ENCODE measurements at places on chromosomes 13 and 19.

DNA sequence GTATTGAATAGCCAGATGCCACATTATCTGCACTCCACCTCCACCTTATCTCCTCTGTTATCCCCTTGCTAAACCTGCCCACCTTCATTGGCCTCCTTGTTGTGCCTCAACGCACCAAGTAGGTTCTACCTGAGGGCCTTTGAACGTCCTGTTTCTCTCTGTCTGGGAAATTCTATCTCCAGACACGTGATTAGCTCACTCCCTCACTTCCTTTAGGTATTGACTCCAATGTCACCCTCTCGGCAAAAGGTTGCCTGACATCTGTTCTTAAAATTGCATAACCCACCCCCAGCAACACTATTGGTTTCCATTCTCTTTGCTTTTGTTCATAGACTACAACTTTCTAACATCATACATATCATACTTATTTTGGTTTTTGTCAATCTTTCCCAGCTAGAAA, 56.5 kb upstream of the MEDAG start:
- no peak for DNase-seq

DNA sequence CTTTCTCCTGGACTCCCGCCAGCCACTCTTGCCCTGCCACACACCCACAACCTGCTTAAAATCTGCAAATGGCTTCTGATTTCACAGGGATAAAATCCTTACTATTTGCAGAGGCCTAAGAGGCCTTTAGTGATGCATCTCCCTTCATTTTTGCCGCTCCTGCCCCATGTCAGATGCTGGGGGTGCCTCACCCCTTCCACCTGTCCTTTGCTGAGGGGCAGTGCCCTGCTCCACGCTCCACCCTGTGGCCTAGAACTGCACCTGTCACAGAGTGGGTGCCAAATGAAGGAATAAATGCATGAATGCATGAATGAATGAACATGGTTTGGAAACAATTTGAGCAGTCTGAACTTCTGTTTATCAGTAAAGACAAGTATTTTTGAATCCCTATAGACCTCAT, 34.1 kb upstream of the UQCRFS1 start:
- no peak for DNase-seq

DNA sequence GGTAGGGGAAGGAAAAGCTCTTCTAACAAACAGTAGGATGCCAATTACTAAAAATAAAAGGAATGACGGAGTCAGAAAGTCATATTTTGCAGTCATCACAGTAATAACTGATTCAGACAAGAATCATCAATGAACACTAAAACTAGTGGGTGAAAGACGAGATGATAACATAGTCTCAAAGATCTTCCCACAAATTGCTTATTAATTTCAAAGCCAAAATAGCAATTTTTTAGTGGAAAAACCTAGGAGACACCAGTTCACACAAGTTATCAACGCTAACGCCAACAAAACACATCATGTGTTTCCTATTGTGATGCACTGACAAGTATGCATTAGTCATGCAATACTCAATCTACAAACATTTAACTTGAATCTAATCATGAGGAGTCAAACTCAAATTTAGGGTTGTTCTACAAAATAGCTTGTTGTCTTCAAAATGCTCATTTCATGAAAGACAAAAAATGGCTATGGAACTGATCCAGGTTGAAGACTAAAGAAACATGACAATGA, 18.6 kb downstream of the ZNF233 start:
- no peak for DNase-seq

- DNase-seq = no peak
These were observed 275.5 kb downstream of the NHLRC3 start for GRCh38 chr13:39313721-39314120.

- DNase-seq = no peak
These were observed 116.6 kb upstream of the KLF12 start for GRCh38 chr13:74250738-74251190.

DNA sequence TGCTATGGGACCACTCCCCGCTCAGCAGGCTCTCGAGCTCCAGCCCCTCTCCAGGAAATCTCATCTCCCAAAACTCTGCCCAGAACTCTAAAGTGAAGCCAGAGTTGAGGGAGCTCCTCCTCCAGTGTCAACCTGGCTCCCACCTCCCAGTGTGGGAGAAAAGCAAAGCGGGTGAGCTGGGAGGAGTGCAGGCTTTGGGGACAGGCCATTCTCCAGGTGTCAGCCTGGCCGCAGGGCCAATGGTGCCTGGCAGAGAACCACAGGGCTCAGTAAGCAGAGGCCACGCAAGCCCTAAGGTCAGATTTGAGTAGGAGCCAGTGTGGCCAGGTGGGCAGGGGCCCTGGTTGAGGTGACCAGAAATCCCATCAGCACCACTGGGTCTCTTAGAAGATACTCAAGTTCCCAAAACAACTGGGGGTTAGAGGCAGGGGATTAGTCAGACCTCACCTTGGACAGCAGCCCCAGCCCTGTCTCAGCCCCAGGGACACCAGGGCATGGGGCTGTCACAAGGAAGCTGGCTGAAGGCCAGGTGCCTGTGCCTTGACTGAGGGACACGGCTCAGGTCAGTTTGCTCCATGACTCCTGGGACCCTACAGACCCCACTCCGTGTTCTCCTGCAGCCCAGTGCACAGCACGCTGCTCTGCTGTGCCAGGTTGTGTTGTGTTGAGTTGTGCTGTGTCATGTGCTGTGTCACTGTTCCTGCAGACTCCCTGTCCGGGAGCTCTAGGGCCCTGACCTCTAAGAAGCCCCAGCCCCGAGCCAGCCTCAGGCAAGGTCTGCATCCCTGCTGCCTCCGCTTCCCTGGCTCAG, 2.8 kb upstream of the ZNF181 start:
- DNase-seq = no peak

DNA sequence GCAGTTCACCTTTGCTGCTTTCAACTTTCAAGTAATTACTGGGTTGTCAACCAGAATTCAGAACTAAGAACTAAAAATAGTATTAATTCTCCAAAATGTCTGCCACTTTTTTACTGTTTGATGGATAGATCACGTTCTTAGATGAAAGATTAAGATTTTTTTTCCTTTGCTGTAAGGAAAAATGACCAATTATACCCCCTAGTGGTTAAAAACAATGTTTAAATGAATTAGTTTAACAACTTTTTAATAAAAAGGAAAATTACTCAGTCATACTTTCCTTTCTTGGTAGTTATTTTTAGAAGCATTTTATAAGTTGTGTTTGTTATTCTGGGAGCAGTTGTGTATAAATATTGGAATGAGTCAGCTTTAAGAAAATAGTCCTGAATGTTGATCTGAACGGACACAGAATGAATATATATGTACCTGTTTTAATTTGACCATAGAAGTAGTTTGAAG, 4.6 kb downstream of the TM9SF2 start:
- DNase-seq = no peak

DNA sequence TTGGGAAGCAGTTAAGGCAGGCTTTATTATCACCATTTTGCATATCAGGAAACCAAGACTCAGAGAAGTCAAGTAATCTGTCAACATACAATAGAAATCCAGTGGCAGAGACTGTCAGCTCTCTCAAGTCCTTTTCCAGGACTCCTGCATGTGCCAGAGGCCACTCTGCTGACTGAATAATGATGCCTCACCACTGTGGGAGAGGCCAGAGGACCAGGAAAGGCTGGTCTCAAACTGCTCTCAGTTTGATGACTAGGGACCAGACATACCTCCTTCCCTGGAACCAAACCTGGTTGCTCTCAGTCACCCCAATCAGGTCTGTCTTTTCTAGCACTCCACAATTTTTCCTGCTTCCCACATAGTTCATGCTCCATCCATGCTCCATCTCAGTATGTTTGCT, 8.0 kb downstream of the RNASEH2B start:
- no peak for DNase-seq

GRCh38 chr19:56966225-56966696, 125.7 kb upstream of the PEG3 start:
- DNase-seq = no peak

DNA sequence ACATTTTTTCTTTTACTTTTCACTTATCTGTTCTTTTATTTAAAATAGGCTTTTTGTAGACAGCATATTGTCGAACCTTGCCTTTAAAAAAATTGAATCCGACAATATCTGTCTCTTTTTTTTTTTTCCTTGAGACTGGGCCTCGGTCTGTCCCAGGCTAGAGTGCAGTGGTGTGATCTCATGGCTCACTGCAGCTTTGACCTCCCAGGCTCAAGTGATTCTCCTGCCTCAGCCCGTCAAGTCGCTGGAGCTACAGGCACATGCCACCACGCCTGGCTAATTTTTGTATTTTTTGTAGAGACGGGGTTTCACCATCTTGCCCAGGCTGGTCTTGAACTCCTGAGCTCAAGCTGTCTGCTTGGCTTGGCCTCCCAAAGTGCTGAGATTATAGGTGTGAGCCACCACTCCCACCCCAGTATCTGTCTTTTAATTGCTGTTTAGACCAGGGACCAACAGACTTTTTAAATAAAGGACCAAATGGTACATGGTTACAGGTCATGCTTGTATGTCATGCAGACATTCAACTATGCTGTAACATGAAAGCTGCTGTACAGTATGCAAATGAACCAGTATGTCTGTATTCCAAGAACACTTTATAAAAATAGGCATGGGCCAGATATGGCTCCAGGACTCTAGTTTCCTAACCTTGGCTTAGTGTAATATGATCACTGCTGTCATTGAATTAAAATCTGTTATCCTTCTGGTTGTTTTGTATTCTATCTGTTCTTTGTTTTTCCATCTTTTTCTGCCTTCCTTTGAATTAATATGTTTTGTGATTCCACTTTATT, 80.3 kb downstream of the GJA3 start:
- DNase-seq = no peak

GRCh38 chr13:108957369-108958012, 328.1 kb downstream of the MYO16 start:
- DNase-seq = no peak

- DNase-seq = no peak
These were observed 19.2 kb downstream of the MIER2 start for GRCh38 chr19:325173-325936.

DNA sequence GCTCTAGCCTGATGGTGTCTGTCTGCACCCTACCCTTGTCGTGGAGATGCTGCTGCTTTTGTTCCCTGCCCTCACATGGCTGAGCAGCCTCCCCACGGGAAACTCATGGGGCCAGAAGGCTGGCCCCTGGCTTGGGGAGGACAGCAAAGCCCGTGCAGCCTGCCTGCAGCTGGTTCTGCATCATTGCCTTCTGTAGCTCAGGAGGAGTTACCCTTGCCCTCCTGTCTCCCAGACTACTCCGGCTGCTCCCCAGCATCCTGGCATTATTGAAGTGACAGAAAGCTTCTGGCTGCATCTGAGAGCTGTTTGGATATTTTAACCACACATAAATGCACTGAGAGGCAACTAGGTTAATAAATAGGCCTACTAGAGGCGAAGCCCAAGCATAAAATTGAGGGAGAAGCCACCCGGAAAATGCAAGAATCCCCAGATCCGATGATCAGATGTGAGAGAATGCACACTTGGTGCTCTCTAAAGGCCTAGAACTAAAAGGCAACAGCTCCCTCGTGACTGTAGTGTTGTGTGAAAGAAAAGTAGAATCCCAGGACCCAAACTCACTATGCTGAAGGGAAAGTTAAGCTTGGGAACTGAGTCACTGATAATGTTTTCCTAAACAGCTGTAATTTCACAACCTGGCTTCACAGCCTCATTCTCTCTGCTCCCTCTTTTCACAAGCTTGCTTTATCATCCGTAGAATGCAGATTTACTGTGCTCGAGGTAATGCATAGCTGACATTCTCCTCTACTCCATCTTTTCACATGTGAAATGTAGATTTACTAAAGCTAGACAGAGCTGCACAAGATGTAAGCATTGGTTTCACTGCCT, 110.8 kb downstream of the TNFRSF19 start:
- no peak for DNase-seq

GRCh38 chr13:113649212-113649611, 8.8 kb downstream of the ATP4B start:
- DNase-seq = no peak

DNA sequence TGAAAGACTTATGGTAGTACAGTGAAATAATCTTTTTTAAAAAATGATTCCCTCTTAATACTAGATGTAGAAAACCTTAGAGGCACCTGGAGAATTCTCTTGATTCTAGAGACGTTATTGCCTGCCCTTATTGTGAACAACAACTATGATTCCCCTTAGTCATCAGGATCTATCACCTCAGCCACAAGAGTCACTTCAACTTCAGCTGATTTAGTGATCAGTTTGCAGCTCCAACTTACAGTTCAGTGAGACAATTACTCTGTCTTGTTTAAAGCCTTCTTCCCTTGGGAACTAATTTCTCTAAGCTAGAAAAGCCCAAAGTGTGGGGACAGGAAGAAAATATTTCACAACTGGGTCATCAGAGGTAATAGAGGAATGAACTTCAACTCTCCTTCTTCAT, 254.3 kb upstream of the SLITRK1 start:
- no peak for DNase-seq

Measured in caudate nucleus (tissue), 63 donors.